ENCODE measurements at places on chromosomes 13 and 19.
A peak's percentile ranks its signal among the peaks of the same experiment; 100 is the strongest.

DNA sequence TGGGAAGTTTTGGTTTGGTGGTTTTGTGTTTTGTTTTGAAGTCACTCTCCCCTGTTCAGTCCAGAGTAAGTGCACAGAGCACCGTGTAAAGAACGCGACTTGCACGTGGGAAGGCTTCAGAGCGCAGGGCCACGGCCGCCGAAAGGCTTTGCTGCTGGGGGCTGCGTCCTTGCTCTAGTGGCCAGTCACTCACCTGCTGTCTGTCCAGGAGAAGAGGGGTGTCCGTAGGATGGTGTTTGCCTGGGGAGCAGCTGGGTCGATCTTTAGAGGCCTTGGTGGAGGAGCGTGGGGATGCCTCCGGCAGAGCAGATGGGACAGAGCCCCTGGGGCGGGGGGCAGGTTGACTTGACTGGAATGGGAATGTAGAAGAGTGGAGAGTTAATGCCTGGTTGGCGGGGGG, 116.6 kb upstream of the MCF2L start:
- no peak for DNase-seq

GRCh38 chr19:10142701-10143375, 23.1 kb upstream of the EIF3G start:
- peak; percentile 39 for DNase-seq

DNA sequence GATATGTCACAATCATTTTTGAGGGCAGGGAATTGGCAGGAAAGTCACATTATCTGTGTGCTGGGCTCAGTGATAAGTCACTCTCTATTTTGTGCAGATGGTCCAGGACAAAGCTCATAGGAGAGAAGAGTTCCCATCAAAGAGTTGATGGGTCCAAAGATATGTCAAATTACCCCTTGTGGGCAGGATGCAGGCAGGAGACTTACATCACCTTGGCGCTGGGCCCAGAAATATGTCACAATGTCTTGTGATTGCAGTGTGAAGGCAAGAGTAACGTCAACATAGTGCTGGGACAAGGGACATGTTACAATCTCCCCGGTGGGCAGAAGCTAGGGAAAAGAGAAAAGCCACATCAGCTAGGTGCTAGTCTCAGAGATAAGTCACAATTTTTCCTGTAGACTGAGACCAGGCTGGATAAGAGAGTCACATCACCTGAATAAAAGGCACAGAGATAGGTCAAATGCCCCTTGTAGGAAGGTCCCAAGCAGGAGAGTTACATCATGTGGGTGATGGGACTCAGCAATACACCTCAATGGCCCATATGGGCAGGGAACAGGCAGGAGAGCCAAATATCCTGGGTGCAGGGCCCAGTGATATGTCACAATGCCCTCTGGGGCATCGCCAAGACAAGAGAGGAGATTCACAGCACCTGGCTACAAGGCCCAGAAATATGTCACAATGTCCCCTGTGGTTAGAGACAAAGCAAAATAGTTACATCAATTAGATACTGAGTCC, 47.9 kb downstream of the ZNF99 start:
- DNase-seq: no peak

- no peak for DNase-seq
Measured at GRCh38 chr13:28534210-28534609, 39.3 kb upstream of the FLT1 start.

- DNase-seq: no peak
Measured at GRCh38 chr13:77022341-77022740, 4.6 kb downstream of the FBXL3 start.

- no peak for DNase-seq
Measured at GRCh38 chr13:49400755-49401659, 42.9 kb downstream of the CAB39L start.

DNA sequence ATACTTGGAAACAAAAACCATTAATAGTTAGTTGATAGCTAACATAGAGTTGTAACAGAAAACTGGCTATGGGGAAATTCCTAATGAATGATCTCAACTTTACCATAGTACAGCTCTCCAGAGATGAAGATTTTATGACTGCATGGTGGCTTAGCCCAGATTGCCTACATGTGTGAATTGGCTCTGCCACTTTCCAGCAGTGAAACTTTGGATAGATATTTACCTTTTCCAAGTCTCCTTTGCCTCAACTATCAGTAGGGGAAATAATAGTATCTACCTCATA, 161.1 kb downstream of the LACC1 start:
- DNase-seq: no peak

DNA sequence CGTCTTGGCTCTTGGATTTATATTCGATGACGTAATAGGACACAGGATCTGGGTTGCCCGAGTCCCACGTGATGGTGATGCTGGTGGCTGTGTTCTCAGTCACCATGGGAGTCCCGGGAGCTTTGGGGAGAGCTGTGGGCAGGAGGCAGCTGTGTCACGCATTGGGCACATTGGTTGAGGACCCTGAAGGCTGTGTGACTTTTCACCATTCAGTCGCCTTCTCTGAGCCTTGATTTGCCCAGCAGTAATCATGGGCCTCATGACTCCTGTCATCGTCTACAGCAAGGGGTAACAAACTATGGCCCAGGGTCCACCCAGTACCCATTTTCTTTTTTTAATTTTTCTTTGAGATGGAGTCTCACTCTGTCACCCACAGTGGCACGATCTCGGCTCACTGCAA, 96.3 kb downstream of the PTPRS start:
- no peak for DNase-seq

- no peak for DNase-seq
Measured at GRCh38 chr13:20825477-20825875, 51.7 kb upstream of the EEF1AKMT1 start.

- DNase-seq: no peak
Measured at GRCh38 chr19:15367439-15367838, 12.1 kb downstream of the AKAP8 start.

DNA sequence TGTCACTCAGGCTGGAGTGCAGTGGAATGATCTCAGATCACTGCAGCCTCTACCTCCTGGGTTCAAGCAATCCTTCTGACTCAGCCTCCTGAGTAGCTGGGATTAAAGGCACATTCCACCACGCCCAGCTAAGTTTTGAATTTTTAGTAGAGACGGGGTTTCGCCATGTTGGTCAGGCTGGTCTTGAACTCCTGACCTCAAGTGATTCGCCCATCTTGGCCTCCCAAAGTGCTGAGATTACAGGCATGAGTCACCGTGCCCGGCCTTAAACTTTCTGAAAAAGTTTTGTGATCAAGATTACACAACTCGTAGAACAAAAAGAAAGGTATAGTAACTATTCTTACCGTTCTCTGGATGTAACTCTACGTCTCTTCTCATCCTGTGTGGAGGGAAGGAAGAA, 21.2 kb downstream of the DNMT1 start:
- no peak for DNase-seq

DNA sequence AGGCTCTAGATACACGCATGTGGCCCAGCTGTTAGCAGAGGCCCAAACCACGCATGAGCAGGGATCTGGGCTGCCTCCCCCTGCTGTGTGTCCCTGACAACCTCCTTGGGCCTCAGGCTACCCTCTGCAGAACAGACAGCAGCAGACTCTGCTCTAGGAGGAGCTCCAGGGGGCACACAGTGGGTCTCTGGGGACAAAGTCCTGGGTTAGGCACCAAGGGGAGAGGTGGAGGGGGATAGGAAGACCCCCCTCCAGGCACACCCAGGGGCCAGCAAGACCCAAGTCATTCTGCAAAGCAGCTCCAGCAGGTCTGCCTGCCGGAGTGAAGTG, 8.0 kb downstream of the TINCR start:
- DNase-seq: no peak

GRCh38 chr19:7734220-7735203, 2.6 kb upstream of the CLEC4G start:
- DNase-seq: no peak

DNA sequence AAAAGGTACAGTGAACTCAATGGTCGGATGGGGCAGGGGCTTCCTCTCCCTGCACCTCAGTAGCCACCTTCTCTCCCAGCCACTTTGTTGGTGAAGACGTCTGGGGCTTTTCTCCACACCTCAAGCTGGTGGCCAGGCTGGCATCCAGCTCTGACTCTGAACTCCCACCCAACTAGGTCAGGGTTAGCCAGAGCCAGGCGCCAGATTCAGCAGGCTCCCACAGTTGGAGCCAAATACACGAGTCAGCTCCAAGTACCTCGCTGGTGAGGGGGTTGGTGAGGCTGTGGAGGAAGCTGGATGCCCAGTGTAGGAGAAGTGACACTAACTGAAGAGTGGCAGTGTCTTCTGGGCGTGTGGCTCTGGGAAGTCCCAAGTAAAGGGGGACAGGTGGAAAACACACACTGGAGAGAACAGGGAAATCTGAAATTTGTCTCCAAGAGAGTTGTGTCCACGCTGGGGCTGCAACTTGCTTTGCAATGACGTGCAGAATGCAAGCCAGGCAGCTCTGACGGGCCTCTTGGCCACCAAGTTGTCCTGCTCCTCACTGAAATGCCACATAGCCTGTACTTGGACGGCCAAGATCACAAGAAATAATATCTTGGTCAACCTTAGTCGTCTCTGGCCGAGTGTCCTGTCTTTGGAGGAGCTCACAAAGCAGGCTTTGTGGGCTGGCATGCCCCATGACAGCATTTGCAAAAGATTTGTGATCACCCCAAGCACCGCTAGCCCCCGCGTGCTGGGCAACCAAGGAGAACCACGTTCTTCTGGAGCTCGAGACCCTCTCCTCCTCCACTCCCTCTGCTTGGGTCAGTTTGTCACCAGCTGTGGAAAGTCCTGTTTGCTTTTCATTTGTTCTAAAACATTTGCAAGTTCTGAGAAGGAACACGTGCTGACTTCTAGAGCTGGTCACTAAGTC, 18.1 kb downstream of the SLC7A1 start:
- DNase-seq: no peak

- no peak for DNase-seq
Measured at GRCh38 chr19:55690109-55690768, 15.2 kb downstream of the EPN1 start.

DNA sequence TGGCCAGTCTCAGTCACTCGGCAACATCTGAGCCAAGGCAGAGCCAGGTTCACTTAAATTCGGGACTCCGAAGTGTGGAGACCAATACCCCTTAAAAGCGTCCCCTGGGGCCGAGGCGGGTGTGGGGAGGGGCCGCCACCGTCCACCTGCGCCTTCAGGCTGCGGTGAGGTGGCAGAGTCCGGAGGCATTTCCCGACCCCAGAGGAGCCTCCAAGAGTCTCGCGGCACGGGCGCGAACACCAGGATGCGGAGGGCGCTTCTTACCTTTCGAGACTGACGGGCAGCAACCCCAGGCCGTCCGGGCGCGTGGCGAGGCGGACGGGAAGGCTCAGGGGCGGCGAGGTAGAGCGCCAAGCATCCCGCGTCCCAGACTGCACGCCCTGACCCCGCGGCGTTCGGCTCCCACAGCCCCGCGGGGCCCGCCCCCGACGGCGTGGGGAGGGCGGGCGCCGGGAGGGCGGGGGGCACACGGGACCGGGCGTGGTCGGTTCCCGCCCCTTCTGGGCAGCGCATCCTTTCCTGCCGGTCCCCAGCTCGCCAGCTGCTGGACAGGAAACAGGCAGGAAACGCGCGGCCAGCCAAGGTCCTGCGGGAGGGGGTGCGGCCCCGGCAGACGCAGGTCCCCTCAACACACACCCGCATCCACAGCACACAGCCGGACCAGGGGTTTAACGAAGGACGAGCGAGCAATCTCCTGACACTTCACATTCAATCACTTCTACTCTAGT, at the start of gene THSD1:
Gene THSD1 (minus strand): TSS at position 406 of the 728 bp plus-strand sequence. CDS start 3,572 bp downstream, outside the sequence.
- DNase-seq: no peak

GRCh38 chr13:57624565-57625435, 6.7 kb upstream of the PCDH17 start:
- DNase-seq: no peak

DNA sequence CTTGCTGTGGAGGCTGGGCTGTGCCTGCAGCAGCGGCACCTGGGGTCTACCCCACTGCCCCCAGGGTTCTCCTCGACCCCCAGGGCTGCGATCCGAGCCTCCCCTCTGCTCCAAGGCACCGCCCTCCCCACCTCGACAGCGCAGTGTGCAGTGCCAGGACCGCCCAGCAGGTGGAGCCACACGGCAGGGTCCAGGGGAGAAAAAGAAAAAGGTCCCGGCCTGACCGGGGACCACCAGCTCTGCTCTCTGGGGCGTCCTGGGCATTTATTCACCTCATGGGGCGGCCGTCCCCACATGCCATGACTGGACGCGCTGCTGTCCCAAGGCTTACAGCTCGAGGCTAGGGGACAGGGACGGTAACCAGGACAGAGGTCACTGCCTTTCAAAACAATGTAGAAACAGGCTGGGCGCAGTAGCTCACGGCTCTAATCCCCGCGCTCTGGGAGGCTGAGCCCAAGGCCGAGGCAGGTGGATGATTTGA, 10.6 kb downstream of the REXO1 start:
- DNase-seq: peak; percentile 25

- no peak for DNase-seq
Measured at GRCh38 chr13:44362394-44363040, 11.1 kb upstream of the SERP2 start.

DNA sequence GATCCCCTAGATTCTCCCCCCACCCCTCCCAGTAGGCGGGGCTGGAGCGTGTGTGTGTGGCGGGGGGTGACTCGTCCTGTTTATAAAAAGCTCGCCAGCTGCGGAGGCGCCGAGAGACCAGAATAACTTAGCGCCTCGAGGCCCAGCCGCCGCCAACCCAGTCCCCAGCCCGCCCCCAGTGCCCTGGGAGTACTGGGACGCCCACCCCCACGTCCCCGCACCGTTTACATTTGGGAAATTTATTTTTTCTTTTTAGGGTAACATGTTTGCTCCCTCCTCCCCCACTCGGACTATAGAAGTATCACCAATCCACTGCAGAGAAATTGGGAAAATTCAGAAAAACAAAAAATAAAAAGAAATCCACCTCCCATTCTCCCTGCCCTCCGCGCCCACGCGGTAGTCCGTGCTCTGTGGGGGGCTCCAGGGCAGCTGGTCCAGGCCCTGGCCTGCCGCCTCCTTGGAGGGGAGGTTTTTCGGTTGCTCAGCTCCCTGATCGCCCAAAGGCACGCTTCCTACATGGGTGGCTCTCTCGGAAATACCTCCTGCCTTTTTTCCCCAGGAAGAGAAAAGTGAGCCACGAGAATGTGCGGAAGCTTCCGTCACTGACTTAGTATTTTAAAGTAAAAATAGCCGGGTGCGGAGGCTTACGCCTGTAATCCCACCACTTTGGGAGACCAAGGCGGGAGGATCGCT, 1.5 kb upstream of the RAB3A start:
- peak; percentile 43 for DNase-seq

DNA sequence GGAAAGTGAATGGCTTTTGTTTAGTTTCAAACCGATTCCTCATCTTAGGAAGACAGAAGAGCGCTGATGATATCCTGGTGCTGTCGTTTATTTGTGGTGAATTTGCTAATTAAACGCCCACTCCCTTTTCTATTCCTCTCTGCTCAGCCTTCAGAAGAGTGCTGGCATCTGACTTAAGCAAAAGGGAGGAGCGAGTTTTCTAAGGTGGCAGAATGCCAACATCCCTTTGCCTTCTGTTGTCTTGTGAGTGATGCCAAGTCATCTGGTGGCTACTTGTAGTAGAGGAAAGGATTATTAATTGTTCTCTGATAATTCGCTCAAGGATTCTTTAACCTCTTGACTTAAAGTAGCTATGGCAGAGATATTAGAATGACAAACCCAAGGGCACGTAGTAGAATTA, 68.1 kb downstream of the ERCC5 start:
- no peak for DNase-seq

- DNase-seq: no peak
Measured at GRCh38 chr13:44415815-44416214, 42.2 kb downstream of the SERP2 start.

GRCh38 chr19:6023085-6023682, 45.2 kb upstream of the RANBP3 start:
- no peak for DNase-seq

Measured in activated CD4-positive, CD25-positive, alpha-beta regulatory T cell (primary cell).